Activated naive CD4-positive, alpha-beta T cell (primary cell): ENCODE measurements at places on chromosomes 1 and 21.
A peak's percentile ranks its signal among the peaks of the same experiment; 100 is the strongest.

DNA sequence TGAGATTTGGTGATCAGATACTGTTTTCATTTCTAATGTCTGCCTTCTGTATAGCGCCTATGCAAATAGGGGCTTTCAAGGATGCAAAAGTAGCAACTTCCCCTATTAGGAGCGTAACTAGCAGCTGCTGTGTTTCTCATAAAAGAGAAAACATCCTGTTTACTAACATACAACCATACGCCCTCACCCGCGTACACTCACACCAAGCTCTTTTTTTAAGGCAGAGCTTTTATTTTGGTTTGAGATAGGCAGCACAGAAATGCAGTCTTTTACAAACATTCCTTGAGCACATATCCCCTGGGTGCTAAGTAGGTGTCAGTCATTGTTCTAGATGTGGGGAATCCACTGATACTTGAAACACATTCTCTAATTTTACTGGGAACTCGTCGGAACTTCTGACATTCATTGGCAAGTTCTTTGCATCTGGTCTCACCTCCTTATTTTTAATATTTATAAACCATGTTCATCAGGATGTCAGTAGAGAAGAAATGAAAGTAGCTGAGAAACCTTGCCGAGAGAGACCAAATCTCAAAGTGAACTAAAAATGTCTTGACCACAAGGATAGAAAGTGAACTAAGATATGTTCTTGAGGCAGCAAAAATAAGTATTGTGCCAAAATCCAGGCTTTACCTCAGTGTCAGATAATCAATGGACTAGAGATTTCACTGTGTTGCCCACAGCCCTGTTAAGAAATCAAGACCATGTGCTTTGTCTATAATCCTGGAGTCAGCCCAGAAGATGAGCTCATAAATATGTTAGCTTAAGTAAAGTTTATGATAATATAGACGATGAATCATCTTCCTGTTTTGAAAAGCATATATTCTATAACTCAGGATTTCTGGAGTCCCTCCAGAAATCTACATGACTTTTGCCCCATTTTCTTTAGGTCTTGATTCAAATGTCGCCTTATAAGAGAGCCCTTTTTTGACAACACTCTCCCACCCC is 350.9 kb downstream of the ST6GALNAC3 start:
- DNase-seq = no peak

DNA sequence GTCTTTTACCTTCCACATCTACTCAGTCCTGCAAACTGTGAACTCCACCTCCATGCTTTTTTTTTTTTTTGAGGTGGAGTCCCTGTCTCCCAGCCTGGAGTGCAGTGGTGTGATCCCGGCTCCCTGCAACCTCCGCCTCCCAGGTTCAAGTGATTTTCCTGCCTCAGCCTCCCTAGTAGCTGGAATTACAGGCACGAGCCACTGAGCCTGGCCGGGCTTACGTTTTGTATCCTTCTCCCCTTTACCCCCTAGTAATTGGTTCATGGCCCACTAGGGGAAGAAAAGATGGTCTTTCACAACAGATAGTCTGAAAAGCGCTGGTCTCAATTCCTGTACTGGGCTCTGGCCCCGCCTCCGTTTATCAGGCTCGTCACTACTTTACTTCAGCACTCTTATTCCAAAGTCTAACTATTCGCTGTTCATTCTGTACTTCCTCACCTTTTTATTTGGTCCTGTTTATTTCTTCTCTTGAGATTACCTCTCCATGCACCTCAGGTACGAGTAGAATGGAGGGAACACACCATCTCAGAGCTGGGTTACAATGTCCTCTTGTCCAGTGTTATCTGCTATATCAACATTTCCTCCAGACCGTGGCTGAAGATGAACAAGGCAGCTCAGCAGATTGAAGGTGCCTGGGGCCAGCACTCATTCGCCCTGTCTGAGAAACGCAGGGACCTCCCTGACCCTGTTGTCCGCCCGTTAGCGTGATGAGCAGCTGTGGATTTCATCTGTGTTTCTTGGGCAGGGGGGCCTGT is 16.2 kb downstream of the CNST start:
- no peak for DNase-seq

DNA sequence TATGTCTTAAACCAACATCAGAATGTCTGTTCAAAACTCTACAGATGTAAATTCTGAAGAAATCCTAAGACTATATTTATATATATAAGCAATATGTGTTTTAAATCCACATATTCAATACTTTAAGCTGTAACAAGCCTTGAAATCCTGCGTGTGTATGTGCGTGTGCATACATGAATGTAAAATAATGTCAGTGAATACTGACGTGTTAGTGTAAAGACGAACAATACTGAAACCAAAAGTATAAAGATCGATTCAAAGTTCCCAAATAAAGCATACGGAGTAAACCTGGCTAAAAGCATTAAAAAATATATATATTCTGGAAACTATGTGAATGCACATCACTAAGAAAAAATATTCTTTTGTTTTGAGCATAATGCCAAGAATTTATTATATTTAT is 668.6 kb upstream of the NCAM2 start:
- no peak for DNase-seq

GRCh38 chr1:234602334-234603220 is 7.4 kb downstream of the IRF2BP2 start:
- no peak for DNase-seq

DNA sequence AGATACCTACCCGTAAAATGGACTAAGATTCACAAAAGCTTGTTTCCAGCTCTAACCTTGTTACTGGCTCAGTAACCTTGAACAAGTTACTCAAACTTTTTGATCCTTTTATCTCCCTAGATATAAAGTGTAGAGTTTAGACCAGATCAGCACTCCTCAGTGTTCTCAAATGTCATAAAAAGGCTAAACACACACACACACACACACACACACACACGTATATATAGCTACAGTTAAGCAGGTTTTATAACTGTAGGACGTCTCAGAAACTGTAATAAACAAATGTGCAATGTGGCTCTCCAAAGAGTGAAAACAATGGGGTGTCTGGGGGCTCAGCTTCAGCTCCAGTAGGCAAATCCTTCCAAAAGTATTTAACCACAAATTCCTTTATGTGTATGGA is 34.0 kb downstream of the KCNJ15 start:
- no peak for DNase-seq

DNA sequence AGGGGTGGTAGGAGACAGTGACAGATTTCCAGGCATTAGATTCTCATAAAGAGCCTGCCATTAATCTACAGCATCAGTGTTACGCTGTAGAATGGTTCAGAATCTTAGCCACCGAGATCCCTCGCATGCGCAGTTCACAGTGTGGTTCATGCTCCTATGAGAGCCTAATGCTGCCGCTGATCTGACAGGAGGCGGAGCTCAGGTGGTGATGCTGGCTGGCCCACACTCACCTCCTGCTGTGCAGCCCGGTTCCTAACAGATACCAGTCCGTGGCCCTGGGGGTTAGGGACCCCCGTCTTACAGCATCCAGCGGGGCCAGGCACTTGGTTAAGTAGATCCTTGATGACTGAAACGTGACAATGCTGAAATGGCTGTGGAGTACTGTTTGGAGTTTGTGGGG is 163.6 kb upstream of the C1orf21 start:
- DNase-seq = no peak

GRCh38 chr21:41634211-41634694 is 126.3 kb upstream of the TMPRSS2 start:
- DNase-seq = no peak

DNA sequence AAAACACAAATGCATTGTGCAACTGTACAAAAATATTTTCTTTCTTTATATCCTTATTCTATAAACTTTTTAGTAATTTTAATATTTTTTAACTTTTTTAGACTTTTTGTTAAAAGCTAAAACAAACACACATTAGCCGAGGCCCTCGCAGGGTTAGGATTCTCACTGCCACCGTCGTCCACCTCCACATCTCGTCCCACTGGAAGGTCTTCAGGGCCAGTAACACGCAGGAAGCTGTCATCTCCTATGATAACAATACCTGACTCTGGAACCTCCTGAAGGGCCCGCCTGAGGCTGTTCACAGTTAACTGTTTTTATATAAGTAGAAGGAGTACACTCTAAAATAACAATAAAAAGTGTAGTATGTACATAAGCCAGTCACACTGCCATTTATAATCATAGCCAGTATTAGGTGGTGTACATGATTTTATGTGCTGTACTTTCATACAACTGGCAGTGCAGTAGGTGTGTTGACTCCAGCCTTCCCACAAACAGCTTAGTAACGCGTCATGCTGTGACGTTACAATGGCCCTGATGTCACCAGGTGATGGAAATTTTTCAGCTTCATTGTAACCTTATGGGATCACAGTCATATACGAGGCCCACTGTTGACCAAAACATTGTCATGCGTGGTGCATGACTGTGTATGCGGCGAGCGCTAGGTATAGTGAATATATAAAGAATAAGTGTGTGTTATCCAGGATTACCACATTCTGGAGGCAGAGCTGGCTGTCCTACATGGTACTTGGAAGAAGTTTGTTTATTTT is 8.8 kb downstream of the TFF2 start:
- no peak for DNase-seq

DNA sequence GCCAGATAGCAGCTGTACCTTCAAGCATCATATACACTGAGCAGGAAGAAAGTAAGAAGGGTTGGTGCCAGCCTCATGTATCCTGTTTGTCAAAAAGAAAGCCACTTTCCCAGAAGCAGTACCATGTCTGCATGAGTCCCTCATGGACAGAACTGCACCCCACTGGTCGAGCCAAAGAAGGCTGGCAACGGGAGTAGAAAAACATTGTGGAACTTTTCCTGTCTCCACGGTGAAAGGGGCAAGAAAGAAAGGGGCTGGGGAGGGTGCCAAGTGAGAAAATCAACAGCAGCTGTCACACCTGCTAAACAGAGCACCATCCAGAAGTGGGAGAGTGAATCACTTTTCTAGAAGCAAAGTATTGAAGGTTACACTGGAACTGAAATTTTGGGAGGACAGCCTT is 621.7 kb downstream of the LMO4 start:
- DNase-seq = no peak

DNA sequence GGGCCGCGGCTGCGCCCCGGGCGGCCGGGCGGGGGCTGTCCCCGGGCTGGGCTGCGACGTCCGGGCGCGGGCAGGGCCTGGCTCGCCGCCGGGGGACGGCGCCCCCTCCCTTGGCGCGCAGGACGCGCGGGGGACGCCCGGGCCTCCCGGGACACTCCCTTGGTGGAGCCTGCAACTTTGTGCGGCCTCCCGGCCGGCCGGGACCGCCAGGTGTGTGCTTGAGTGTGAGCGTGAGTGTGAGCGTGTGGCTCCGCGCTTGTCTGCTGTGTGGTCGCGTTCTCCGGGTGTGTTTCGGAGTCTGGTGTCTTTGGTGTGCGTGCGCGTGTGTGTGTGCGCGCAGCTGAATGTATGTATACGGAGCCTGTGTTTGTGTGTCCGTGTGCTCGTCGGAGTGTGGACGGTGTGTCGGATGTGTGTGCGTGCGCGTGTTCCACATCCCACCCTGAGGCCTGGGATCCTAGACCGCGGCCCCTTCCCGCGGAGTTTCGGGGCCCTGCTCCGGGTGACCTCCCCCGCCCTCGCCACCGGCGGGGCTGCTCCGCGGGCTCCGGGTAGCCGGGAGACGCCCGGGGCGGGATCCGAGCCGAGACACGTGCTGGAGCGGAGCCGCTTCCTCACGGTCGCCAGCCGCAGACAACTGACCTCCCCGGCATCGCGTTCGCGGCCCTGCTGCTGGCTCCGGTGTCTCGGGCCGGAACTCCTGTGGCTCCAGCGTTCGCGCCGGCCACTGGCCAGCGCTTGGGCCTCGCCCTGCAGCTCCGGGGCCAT is 1.7 kb downstream of the PTPRU start:
- no peak for DNase-seq

- DNase-seq = no peak
Observed at GRCh38 chr1:118945489-118945888, 42.7 kb downstream of the TBX15 start.

- no peak for DNase-seq
Observed at GRCh38 chr1:243525085-243525487, 269.2 kb downstream of the SDCCAG8 start.

DNA sequence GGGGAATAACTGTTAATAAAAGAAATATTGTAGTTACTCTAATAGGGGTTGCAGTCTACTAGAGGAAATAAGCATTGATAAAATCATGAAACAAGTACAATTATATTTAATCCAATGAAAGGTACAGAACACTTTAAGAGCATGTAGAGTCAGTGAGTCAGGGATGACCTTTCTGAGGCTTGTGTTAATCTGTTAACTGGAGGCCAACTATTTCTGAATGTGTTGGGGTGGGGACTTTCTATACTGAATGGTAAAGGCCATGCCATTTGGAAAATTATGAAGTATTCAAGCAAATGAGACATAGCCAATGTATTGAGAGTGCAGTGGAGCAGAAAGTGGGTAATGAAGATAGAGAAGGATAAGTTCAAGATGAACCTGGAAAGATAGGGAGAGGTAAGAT is 646.2 kb downstream of the ADGRL2 start:
- DNase-seq = no peak

GRCh38 chr1:35278886-35279554 is 10.5 kb downstream of the ZMYM4 start:
- no peak for DNase-seq

DNA sequence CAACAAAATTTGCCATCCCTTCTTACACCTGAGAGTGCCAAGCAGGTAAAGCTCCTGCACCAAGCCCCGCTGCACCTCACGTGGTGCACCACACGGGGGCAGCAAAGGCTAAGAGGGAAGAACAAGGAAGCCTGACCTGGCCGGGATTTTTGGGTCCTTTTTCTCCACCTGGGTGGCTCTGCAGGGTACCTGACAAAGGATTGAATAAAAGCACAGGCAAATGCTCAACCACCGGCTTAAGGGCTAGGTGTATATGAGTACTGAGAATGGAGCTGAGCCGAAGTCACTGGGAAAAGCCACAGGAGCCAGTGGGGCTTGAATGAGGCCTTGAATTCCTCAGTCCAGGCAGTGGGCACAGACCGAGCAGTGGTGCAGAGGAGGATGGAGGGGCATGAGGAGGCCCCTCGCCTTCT is 36.4 kb downstream of the ZNF697 start:
- peak; percentile 26 for DNase-seq
